ENCODE measurements at places on chromosomes 16 and 17.
A peak's percentile ranks its signal among the peaks of the same experiment; 100 is the strongest.

- no peak for DNase-seq
Measured at GRCh38 chr16:72971370-72971769, 76.6 kb downstream of the ZFHX3 start.

GRCh38 chr17:14921936-14922335 is 343.2 kb downstream of the PMP22 start:
- DNase-seq = no peak

DNA sequence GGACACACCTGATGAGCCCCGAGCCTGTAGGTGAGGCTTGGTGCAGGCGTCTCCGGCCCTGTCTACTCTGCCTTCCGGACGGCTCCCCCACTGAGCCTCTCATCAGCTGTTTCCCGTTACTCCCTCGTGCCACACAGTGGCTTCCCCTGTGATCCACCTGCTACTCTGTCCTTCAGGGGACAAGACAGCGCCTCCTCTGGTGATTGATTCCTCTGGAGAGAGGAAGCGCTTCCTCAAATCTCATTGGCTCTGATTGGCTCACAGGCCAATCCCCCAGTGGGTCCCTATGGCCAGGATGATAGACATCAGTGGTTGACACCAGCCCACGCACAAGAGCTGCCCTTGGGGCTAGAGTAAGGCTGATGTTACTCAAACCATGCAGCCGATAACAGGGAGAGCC is 24.0 kb downstream of the RNF213 start:
- DNase-seq = no peak

GRCh38 chr16:68992521-68992920 is 112.9 kb upstream of the HAS3 start:
- peak; percentile 72 for DNase-seq

- no peak for DNase-seq
Measured at GRCh38 chr16:30003670-30004423, 7.0 kb downstream of the DOC2A start.

GRCh38 chr16:56691885-56692284 is 9.6 kb downstream of the MT1X start:
- DNase-seq = no peak

GRCh38 chr17:17722081-17722905 is 41.0 kb downstream of the RAI1 start:
- no peak for DNase-seq

DNA sequence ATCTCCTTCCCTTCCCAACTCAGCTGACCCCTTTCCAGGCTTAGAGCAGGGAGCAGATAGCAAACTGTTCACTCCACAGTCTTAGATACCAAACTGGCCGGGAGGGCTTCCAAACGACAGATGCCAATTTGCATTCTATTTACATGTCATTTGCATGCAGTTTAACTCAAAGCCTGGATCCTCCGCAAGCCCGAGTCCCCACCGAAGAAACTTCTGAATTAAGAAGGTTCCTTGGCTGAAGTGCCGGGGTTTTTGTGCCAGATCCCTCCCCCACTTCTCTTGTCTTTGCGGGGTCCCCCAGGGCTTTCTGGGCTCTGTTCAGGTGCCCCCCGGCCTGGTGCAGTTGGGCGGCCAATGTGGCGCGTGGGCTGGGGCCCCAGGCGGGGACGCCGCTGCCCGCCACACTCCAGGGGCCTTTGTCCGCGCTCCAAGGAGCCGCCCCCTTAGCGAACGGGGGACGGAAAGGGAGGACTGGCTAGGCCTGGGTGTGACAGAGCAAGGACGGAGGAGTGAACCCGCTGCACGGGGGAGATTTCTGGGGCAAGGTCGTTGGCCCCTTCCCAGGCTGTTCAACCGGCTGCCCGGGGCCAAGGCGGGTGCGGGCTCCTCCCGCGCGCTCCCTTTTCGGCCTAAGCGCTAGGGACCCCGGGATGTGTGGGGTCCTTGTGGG is 1.2 kb downstream of the GPRC5B start:
- no peak for DNase-seq

GRCh38 chr17:80796430-80796861 is 195.2 kb upstream of the CHMP6 start:
- DNase-seq = no peak

DNA sequence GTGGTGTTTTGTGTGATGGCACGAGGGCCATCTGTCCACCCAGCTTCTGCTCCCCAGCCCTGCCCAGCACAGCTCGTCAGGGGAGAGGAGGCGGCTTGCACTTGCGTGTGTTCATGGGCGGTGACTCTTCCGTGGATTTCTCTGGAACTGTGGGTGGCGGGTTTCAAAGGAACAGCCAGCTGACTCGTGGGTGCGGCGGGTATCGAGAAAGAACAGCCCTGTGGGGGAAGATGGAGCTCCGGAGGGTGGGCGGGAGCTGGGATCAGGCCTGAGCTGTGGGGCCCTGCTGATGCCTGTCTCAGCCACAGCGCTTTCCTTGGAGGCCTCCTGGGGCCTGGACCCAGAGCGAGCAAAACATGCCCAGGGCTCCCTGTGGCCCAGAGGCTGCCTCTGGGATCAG is 13.2 kb downstream of the NAGPA start:
- no peak for DNase-seq

DNA sequence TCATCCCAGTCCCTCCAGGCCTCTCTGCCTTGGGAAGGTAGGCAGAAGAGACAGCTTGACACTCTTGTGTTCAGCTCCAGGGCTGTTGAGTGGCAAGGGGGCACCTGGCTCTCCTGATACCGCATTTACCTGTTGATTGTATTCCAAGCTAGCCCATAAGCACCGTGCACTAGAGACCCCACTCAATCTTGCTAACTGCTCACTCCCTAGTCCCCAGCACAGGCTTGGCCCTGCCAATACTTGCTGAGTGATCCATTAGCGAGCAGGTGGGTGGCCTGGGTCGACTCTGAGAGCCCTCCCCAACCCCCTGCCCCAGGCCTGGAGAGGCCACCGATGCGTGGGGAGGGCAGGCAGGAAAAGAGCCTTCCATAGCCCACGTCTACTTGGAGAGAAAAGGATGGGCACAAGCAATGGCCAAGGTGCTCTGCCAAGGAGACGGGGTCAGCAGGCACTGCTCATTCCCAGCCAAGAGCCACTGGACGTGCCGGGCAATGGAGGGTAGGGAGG is 29.5 kb downstream of the FA2H start:
- DNase-seq = no peak

- DNase-seq = no peak
Measured at GRCh38 chr16:73724503-73724902, 572.1 kb upstream of the PSMD7 start.

Measured in adipocyte (in vitro differentiated cells).